ENCODE measurements at places on chromosomes 2 and 18.

DNA sequence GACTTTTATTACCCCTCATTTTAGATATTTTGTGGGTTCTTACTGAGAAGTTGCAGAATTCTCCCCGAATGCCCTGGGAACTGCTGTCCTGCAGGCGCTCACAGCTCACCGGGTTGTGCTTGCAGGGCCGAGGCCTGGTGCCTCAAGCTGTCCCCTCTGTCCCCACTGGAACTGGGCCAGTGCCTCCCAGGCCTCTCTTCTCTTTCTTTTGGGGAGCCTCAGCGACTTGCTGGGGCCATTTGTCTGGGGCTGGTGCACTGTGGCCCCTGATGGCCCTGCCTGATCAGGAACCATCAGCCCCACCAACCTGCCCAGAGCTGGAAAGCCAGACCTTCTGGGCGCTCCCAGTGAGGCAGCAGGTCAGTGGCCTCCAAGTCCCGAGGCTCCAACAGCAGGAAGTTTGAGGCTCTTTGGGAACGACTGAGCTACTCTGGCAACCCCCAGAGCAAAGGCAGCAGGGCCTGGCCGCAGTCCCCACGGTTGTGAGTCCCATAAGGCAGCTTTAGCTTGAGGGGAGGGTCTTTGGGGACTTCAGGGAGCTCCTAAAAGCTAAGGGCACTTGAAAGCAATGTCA lies 14.7 kb upstream of the NEU4 start:
- no peak for DNase-seq

- no peak for DNase-seq
These were observed 96.6 kb upstream of the GPR45 start for GRCh38 chr2:105144941-105145300.

- peak; percentile 20 for DNase-seq
These were observed 54.4 kb downstream of the EPHA4 start for GRCh38 chr2:221517696-221518151.

- no peak for DNase-seq
These were observed 70.8 kb downstream of the DHRS9 start for GRCh38 chr2:169139993-169140767.

DNA sequence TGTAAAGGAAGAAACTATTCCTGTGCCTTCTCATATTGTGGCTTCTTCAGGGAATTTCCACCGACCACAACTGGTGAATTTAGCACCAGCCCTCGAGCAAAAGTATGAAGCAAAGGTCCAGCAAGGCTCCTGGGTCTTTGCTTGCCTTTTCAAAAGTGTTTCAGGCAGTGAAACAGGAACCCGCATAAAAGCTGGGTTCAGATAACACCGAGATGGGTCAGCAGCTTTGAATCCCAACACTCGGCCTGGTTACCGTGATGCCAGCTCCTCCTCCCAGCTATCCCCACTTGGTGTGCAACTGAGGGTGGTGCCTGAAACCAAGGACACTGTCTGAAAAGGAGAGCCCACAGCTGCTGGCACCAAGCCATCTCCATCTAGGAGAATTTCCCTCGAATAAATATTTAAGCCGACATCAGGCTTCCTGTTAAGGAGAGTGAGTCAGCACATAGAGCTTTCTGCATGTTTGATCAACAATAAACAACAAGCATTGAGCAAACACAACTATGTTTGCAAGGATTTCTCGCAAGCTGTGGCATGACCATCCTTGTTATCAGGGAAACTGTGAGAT lies 69.5 kb downstream of the ANTXR1 start:
- DNase-seq, result peak; percentile 19

DNA sequence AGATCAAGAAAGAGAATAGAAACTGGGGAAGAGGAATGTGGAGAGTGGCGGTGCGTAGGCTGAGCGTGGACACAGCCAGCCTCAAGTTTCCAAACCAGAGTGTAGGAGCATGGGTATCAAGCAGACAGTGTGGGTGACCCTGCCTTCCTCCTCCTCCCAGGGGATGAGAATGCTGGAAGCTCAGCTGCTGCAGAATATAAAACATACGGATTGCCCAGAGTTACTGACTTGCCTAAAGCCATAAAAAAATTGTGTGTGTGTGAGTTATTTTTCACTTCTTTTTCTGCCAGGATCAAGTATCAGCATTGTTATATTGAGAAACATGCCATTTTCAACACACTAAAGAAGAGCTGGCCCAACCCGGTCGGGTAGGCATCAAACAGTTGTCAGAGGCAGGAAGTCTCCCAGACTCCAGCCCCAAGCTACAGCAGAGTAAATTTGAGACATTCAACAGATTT lies 333.3 kb upstream of the ACVR2A start:
- no peak for DNase-seq

- no peak for DNase-seq
These were observed 127.8 kb downstream of the MYO3B start for GRCh38 chr2:170305711-170306110.

- no peak for DNase-seq
These were observed 145.8 kb upstream of the ACAA2 start for GRCh38 chr18:49959176-49959575.

DNA sequence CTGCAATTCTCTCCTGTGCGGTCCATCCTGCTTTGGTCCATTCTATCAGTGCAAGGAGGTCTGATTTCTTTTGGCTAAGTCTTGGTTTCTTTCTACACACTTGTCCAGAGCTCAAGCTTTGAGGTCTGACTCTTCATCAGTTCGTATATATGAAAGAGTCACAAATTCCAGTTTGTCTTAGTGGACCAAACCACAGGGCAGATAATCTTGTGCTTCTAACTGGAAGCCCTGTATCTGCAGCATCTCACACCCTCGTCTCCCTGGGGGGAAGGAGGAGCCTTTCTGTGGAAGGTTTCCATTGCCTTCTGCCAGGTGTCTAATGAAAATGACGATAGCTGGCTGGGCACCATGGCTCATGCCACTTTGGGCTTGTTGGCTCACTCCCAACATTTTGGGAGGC lies 148.5 kb downstream of the SPP2 start:
- no peak for DNase-seq

DNA sequence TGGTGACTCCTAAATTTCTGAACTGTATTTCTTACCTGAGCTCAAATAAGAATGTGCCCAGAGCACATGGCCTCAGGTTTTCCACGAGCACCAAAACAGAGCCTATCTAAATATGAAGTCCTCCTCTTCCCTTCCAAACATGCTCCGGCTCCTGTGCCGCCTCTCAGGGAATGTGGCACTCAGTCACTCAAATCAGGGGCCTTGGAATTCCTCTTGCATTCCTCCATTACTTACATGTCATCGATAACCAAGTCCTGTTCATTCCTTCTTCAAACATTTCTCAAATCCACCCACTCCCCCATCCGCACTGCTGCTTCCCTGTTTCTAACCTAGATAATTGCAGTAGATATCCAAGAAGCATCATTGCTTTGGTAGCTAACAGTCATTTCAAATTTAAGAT lies 151.4 kb downstream of the CHST9 start:
- no peak for DNase-seq

- no peak for DNase-seq
These were observed 148.6 kb downstream of the ZNF236 start for GRCh38 chr18:76970770-76971559.

- DNase-seq, result no peak
These were observed 856.4 kb downstream of the RNF144A start for GRCh38 chr2:7773362-7774360.

- no peak for DNase-seq
These were observed 220.2 kb upstream of the SMAD7 start for GRCh38 chr18:49170925-49171505.

DNA sequence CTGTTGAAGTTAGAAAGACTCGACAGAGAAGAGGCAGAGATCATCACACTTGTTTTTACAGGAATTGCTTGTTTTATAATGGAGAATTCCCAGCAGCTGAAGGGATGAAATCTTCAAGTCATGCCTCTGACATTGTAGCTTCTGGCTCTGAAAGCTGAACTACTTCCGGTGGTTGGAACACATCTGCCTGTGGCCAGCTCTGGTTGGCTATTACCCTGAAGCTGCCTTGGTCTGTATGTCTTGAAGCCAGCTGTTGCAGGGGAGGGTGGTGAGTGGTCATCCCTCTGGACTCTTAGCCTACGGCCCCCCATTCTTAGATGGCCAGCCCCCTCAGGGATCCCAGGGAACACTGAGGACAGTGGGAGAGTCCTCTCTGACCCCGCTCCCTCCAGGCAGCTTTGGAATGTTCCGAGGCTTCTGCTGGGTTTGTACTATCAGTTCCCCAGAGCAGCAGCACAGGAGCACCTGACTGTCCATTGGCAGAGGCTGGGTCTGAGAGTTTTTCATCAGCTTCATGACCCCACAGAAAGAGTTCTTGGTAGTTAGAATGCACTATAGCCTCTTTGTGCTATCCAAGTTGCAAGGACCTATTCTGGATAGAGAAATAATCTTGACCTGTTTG lies 87.4 kb upstream of the CAPN13 start:
- DNase-seq, result no peak

DNA sequence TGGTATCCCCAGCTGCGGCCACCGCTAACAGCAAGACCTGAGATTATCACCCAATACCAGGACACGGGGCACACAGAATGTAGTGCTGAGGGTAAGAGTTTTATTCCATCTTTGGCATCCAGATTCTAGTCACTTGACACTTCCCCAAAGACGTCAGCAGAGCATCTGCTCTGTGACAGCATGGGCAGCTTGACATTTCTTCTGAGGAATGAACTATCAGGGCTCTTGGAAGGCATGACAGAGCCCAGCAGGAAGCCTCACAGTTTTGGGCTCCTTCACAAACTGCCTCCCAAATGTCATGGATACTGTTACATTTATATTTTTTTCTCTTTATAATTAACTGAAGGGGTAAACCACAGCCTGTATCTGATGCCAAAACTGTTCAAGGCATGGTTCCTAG lies 1010.7 kb downstream of the TDRD15 start:
- no peak for DNase-seq

DNA sequence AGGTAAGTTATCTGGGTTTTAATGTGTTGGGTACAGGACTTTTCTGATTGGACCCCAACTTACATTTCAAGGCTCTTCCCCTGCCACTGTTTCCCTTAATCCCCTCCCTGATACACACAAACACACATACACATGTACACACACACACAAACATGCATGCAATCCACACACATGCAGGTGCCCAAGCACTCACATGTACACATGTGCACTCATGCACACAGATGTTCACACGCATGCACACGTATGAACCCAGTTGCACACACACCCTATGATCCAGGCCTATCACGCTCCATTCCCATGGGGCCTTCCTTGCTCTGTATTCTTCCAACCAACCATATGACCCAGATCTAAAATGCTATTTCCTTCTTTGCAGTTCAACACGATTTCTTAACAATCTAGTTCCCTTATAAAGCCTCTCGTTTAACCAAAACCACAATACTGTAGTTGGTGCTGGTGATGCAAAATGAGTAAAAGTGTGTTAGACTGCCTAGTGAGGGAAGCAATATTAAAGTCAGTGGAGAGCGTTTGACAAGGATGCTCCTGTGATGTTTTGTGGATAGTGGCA lies 11.1 kb downstream of the SERPINB8 start:
- DNase-seq, result no peak

- DNase-seq, result no peak
These were observed 20.3 kb downstream of the POU3F3 start for GRCh38 chr2:104874230-104874629.

DNA sequence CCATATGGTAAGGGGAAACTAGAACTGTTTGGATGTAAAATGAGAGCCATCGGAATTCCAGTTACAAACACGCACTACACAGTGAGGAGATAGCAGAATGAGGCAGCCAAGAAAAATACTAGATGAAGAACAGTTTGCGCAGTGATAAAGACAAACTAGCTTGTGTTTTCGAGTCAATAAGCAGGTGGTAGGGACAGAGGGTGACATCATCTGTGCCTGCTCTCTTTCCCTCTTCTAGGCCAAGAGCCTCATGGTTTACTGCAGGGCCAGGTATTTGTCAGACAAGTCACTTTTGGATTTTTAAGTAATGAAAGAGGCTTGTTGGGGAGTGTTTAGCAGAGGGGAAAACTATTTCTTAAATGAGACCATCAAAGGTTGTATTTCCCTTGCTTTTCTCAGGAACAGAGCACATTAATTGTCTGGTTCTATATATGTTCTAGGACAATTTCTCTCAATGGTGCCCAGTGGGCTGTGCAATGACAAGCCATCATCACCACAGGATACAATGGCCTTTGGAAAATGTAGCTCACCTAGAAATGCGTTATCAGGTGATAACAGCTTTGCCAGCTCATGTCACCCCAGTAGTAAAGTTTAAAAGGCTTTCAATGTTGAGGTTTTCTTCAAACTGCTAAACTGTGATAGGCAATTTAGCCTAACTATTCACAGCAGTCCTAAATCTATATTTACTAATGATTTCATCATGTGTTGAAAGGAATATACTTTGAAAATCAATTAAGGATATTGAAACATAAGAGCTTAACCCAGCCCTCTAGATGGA lies 1210.3 kb upstream of the ZEB2 start:
- no peak for DNase-seq

- no peak for DNase-seq
These were observed 15.5 kb downstream of the FOXI3 start for GRCh38 chr2:88437010-88437409.

- DNase-seq, result no peak
These were observed 36.9 kb downstream of the NGEF start for GRCh38 chr2:232976176-232976575.

DNA sequence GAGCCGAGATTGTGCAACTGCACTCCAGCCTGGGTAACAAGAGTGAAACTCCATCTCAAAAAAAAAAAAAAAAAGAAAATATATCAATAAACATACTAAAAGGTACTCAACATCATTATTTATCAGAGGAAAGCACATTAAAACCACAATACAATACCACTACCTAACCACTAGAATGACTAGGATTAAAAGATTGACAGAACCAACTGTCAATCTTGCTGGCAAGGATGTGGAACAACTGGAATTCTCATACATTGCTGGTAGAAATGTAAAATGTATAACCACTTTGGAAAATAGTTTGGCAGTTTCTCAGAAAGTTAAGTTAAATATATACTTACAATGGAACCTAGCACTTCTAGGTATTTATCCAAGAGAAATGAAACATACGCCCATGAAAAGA lies 88.6 kb downstream of the B3GNT2 start:
- no peak for DNase-seq

GRCh38 chr2:69683170-69683971 lies 39.8 kb upstream of the AAK1 start:
- DNase-seq, result no peak

DNA sequence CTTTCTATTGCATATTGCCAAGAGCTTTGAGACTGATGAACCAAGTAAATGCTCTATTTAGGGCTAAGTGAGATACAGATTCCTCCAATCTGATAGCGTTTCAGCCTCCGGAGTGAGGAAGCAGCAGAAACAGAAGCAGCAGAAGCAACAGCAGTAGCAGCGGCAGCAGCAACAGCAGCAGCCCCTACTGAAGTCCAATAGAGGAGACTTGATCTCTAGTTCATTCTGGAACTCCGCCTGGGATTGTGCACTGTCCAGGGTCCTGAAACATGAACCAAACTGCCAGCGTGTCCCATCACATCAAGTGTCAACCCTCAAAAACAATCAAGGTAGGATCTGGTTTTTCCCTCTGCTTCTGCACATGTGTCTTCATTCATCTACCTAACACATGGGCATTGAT lies at the start of gene DPP10:
DPP10 (plus strand) TSS at position 132 of the 400 bp plus-strand sequence.
- DNase-seq, result no peak

- DNase-seq, result no peak
These were observed 672 bp downstream of the ATP6V1B1 start for GRCh38 chr2:70936165-70936978.

Data from H54 (cell line).